PC-3 (cell line): ENCODE measurements at places on chromosomes 7 and 10. TPM values are rescaled to one million over a fixed set of nuclear protein-coding genes. Genes with fewer than 3 reads are reported as not detected.

- no peak for DNase-seq
These were observed 28.1 kb upstream of the LRRC4 start for GRCh38 chr7:128059143-128059988.

- peak; percentile 89 for DNase-seq
These were observed 16.3 kb upstream of the ZMIZ1 start for GRCh38 chr10:79052291-79053080.

ASAH2 gene
- total RNA-seq = 0.75 and 14.0 TPM in 2 replicates

DNA sequence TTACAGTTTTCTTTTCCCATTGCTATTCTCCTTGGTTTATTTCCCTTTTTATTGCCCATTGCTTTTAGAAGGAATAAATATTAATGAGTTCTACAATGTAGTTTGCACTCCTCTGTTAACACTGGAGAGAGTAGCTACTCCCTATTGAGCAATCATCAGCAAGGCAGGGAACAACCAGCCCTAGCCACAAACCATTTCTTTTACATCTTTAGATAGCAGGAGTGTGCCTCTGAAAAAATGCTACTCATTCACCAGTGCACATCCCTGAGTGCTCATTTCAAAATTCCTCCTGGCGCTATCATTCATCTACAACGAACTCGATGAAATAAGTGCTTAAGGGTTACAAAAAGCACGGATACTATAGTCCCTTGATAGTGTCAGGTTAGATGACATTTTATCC lies 252.9 kb downstream of the THSD7A start:
- no peak for DNase-seq

- DNase-seq = no peak
These were observed 25.7 kb upstream of the ADD3 start for GRCh38 chr10:109982123-109982522.

MPP7 gene
- 8.9 and 9.1 TPM in 2 replicates for total RNA-seq

DNA sequence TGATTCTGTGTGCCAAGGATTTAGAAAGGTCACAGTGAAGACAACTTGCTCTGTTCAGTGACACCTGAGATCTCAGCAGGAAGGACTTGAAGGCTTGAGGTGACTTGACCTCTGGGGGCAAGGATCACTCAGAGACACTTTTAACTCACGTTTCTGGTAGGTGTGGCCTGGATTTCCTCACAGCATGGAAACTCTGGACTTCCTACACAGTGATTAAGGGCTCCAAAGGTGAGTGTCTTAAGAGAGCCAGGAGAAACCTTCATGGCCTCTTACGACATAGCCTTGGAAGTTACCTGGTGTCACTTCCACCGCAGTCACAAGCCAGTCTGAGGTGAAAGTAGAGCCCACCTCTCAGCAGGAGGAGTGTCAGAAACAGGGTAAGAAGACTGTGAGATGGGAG lies 38.1 kb upstream of the ADO start:
- no peak for DNase-seq

SOSTDC1 gene
- total RNA-seq = 0.22 and 0.63 TPM in 2 replicates

DNA sequence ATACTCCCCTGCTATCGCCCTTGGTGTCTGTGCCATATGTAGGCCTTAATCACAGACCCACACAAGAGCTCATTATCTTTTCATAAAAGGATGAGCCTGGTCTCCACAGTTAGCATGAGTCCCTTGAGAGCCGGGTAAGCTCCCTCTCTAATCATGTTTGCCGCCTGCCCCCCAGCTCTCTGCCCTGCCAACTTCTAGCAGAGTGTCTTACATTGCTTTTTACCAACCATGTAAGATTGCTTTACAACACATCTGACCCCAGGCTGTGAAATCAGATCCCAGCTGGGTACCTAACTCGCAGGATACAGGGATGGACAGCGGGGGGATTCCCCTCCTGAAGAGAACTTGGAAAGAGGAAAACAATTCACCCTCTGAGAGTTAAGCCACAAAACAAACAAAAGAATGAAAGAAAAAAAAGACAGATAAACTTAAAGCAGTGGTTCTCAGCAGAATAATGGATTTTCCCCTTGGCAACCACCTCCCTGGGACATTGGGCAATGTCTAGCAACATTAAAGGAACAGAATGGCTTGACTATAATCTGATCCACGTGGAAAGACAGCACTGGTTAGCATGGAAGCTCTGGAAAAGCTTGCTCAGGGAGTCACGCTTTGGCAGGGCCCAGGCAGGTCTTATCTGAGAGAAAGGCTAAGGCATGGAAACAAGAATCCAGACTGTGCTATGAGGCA lies 39.4 kb upstream of the ATOH7 start:
- no peak for DNase-seq

LRIT1 gene
- not detected in 2 replicates for total RNA-seq

DNA sequence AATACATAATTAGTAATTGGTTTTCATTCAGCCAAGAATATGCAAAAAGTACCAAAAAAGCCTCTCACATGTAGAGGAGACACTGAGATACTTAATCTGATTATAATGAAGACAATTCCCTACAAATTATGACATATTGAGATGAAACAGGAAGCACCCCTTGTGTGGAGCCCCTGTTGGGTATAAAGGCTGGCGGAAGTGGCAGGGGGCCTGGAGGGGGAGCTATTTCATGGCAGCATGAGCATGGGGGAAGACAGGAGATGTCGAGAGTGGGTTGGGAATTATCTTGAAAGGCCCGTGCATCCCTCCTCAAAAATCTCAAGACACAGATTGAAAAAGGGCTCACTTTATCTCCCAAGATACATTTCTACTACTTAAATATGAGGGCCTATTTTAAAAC lies 96.9 kb downstream of the PIP4K2A start:
- no peak for DNase-seq

RARRES2 gene
- total RNA-seq = 1.6 TPM in 1 of 2 replicates, not detected in the other

GRCh38 chr7:44460325-44460724 lies 30.1 kb downstream of the NUDCD3 start:
- DNase-seq = no peak

DNA sequence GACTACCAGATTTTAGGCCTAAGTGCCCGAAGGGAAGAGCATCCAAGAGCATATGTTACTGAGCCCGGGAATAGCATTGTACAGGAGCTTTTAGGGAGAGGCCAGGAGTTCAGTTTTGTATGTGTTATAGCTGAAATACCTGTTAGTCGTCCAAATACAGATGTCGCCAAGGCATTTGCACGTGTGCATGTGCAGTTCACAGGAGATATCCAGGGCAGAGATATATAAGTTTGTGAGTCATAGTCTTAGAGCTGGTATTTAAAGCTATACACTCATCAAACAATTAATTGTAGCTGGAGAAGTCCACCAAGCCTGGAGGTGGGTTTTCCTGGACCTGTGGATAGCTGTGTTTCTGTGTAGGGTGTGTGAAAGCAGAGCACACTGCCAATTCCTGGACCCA lies 394.0 kb upstream of the FZD8 start:
- peak; percentile 56 for DNase-seq

CNPY1 gene
- not detected in 2 replicates for total RNA-seq

- no peak for DNase-seq
These were observed 206.9 kb downstream of the EBF3 start for GRCh38 chr10:129756912-129757901.

DNA sequence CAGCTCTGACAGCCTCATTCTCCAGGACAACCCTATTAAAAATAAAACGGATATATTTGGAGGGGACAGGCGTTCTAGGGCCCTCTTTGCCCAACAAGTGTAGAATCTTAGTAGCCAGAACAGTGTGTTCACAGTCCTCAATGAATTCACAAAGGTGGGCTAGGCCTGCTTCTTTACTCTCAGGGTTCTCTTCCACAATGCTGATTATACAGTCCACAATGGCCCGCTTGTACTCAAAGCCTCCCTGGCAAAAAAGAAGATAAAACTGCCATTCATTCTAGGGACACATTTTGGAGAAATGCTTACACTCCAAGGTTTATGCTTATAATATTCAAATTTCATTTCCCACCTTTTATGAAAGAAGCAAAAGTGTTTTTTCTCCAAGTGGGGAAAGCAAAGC lies 62.6 kb downstream of the MEST start:
- DNase-seq = no peak

DNA sequence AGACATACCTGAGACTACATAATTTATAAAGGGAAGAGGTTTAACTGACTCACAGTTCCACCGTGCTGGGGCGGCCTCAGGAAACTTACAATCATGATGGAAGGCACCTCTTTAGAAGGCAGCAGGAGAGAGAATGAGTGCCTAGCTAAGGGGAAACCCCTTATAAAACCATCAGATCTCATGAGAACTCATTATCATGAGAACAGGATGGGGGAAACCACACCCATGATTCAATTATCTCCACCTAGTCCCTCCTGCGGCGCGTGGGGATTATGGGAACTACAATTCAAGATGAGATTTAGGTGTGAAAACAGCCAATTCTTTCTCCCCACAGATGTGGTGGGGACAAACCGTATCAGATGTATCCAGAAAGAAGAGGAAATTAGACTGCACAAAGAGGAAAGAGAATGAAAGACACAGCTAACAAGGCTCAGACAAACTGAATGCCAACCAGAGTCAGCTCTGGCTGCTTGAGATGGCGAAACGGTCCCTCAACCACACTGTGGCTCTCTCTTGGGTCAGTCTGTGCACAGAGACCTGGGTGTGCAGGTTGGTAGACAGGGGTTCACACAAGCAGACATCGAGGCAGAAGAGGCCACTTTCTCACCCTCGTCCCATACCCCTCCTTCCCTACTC lies 375.6 kb downstream of the SFMBT2 start:
- DNase-seq = no peak
